ENCODE measurements at places on chromosomes 3 and 15.

- DNase-seq = no peak
These were observed 113.0 kb upstream of the PFN2 start for GRCh38 chr3:150083655-150084042.

DNA sequence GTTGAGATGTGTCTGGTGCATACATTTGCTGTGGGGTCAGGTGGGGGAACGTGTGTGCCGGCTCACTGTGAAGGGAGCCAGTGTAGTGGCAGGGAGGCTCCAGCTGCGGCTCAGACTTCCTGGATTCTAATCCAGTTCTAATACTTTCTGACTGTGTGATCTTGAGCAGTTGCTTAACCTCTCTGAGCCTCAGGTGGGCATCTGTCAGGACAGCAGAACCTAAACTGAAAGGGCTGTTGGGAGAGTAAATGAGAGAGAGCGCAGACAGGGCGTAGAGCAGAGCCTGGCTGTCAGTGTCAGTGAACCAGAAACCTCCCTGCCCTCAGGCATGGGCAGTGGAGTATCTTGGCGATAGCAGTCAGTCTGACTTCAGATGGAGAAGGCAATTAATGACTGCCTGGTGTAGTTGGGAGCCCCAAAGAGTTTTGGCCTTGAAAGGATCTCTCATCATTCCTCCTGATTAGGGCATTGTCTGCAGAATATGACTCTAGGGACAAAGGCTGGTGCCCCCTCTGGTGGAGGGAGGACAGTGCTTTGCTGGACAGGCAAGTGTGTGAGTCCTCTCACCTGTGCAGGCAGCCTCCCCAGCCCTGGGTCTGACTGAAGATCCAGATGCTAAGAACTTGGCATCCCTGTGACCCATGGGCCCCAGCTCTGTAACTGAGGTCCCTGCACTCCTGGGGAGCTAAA lies 9.6 kb downstream of the KBTBD13 start:
- peak; percentile 70 for DNase-seq

- no peak for DNase-seq
These were observed 7.2 kb upstream of the MESP1 start for GRCh38 chr15:89758283-89758682.

- DNase-seq = no peak
These were observed 7.3 kb downstream of the LINGO1 start for GRCh38 chr15:77625376-77625775.

DNA sequence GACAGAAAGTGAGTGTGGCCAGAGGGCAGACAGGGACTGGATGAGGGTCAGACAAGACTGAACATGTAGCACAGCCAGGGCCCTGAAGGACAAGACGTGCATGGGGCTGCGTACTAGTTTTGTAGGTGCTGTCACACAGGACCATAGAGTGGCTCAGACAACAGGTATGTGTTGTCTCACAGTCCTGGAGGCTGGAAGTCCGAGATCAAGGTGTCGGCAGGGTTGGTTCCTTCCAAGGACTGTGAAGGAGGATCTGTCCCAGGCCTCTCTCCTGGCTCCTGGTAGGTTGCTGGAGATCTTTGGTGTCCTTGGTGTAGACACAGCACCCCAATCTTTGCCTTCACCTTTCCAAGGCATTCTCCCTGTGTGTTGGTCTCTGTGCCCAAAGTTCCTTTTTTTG lies 136.4 kb downstream of the SRGAP3 start:
- DNase-seq = no peak

- no peak for DNase-seq
These were observed 20.2 kb upstream of the PPP1R2 start for GRCh38 chr3:195563317-195563716.

- no peak for DNase-seq
These were observed 319.6 kb upstream of the SEMA6D start for GRCh38 chr15:47397655-47398054.

- no peak for DNase-seq
These were observed 55.0 kb downstream of the SLC6A1 start for GRCh38 chr3:11047500-11047899.

DNA sequence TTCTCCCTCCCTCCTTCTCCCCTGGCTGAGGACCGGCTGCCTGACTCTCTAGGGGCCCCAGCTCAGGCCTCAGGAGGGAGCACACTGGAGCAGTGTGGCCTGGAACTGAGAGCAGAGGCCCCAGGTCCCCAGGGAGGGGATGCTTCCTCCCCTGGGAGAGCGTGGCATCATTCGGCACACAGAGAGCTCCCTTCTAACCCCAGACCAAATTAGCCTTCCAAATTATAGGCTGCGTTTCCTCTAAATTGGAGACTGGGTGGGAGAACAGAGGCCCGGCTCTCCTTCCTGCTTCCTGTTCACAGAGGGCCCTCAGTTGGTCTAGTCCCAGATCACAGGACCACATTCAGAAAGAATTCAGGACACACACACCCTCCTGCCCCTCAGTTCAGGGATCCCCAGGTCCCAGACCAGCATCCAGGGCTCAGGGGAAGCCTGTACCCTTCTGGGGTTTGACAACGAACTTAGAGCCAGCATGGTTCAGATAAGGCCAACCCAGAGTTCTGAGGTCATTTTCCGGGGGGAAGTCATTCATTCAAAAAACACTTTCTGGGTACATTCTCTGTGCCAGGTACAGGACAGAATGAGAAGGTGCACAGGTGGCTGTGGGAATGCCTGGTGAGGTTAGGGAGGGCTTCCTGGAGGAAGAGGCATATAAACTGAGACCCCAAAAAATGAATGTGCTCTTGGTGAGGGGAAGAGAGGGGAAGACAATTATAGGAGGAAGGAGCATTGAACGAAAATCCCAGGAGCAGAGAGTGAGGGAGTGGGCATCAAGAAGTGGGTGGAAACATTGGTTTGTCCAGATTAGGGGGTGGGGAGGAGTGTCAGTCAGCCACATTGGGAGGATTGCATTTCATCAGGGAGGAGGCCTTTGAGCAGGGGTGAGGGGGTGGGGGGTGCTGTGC lies 28.4 kb upstream of the RPL29 start:
- DNase-seq = peak; percentile 77
